Activated CD4-positive, alpha-beta T cell treated with anti-CD3 and anti-CD28 coated beads, Interleukin-2, amount 50 U/mL, for 1 hour (primary cell): ENCODE measurements at places on chromosomes 16 and 17.

DNA sequence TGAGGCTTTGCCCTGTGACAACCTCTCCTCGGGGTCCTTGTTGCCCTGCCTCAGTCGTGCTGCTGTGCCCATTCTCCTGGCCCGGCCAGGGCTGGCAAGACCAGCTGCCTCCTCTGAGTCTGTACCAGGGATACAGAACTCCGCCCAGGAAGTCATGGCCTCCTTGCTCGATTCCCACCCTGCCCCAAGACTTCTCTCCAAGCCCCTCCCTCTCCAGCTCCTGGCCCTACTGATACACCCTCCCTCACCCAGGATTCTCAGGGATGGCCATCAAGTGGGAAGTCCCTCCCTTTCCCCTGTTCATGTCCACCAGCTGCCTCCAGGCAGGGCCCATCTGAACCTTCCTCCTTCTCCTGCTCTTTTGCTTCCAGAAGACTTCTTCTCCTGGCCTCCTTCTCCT lies 11.2 kb upstream of the TMEM208 start:
- DNase-seq: no peak

GRCh38 chr17:32780721-32781120 lies 96.2 kb downstream of the MYO1D start:
- no peak for DNase-seq

GRCh38 chr17:66508896-66509844 lies 206.8 kb downstream of the PRKCA start:
- DNase-seq: peak; percentile 25

- DNase-seq: no peak
Observed at GRCh38 chr16:50360779-50361178, 8.0 kb downstream of the BRD7 start.

- DNase-seq: no peak
Observed at GRCh38 chr16:77897129-77897437, 108.7 kb downstream of the VAT1L start.

- DNase-seq: no peak
Observed at GRCh38 chr16:68276223-68276622, 11.9 kb downstream of the SLC7A6 start.

- no peak for DNase-seq
Observed at GRCh38 chr16:57639172-57639887, 10.9 kb downstream of the ADGRG1 start.

- no peak for DNase-seq
Observed at GRCh38 chr16:73418051-73418450, 370.1 kb upstream of the ZFHX3 start.

DNA sequence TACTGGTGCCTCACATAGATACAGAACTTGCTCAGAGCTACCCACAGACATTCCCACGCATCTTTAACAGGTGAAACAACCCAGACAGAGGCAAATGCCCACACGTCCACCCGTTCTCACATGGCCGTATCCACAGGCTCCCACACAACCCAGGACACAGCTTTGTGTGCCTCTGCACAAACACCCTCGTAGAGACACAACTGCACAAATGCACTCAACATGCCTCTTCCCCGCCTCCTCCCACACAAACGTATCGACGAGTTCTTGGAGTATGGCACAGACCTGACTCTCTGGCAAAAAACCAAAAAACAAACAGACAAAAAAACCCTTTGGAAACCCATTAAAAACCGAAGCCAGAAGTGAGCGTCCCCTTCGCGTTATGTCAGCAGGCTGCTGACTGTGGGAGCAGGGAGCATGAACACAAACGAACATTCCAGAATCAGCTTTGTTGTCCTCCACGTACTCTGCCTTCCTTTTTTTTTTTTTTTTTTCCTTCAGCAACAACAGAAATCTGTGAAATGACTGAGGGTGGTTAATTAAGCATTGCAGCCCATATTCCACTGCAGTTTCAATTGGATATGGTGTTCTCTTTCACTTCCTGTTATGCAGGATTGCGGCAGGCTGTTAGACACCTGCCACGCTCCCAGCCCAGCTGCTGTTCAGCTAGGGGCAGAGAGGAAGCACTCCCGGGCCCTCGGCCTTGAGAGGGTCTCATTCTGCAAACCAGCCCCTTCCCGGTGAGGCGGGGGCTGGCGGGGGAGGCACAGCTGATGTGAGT lies 313.7 kb downstream of the MAF start:
- DNase-seq: no peak

DNA sequence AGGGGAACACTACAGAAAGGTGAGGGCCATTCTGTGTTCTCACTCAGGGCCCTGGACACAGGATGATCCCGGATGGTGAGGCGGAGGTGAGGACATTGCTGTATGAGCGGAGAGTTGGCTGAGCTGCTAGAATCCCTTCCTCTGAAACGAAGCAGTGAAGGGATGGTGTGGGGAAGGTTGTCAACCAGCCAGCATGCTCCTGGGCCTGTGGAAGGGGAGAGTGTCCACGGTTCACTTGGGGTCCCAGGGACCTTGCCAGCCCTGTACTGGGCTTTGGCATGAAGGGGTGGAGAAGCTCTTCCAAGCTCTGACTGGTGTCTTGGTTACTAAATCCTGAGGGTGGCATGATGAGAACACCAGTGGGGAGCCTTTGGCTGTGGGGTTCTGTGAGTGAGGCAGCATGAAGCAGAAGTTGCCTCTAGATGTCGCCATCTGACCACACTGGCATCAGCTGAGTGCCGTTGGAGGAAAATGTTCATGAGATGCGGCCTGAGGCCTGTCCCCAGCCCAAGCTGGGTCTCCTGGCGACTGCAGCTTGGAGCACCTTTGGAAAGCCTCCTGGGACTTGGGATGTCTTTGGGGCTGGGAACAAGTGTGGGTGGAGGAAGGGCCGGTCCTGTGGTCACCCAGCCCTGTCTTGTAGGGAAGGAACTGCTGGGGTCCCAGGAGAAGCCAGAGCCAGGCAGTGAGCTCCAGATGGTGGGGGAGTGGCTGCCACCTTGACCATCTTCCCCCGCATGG lies 14.8 kb downstream of the PDP2 start:
- peak; percentile 59 for DNase-seq

- DNase-seq: no peak
Observed at GRCh38 chr17:75440738-75441448, 15.5 kb upstream of the TMEM94 start.

GRCh38 chr17:46167826-46168569 lies 25.2 kb downstream of the KANSL1 start:
- no peak for DNase-seq

DNA sequence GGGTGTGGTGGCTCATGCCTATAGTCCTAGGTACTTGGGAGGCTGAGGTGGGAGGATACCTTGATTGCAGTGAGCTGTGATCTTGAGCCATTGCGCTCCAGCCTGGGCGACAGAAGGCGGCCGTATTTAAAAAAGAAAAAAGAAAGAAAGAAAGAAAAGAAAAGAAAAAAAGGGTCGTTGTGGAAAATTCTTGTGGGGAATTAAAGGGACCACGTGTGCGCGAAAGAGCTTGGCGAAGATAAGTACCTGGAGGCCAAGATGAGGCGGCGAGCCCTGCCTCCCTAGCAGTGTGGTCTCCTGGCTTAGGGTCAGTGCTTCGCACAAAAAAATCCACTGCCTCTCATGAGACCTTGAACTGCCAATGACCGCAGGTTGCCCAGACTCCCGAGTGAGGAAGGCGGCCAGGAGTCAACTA lies 728 bp upstream of the NMT1 start:
- DNase-seq: no peak

- no peak for DNase-seq
Observed at GRCh38 chr16:68658341-68658973, 13.3 kb downstream of the CDH3 start.

DNA sequence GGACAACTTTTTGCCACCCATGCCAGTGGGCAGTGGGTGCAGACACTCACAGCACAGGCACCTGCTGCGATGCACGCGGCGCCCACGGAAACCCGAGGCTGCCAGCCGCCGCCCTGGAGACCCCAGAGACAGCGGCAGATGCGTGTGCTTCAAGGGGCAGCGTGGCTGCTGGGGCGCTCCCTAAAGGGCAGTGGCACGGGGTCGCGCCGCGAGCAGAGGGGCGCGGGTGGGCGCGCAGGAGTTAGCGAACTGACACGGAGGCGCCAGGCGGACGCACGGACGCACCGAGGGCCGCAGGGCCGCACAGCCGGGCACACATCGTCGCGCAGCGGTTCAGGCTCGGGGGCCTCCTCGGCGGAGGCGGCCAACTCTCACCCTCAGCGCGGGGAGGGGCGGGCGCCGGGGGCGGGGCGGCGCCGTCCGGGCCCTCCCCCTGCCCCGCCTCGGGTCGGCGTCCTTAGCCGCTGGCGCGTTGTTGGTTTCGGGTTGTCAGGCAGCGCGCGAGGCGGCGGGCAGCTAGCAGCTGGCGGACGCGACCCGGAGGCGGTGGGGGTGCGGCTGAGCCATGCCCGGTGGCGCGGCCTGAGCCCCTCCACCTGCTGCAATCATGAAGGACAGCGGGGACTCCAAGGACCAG lies at the start of gene KIF19:
Gene KIF19 (plus strand): TSS at position 484 of the 637 bp plus-strand sequence. CDS start 124 bp downstream, at position 608.
- DNase-seq: peak; percentile 49

- no peak for DNase-seq
Observed at GRCh38 chr16:58937661-58938060, 203.5 kb upstream of the GOT2 start.

DNA sequence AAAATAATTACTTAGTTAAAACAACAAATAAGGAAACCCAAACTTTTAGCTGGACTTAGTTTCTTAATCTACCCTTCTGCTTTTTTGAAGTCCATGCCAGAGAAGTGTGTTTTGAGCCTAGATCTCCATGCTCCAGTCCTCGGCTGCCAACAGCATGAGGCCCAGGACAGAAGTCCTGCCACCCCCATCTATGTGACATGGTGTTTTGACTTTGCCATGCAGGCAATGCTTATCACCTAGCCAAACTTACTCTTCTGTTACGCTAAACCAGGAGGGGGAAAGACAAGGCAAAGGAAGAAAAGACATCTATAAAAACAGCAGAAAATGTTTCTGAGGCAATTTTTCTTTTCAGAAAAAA lies 119.5 kb downstream of the PARN start:
- DNase-seq: no peak

GRCh38 chr17:7989781-7990655 lies 12.4 kb upstream of the GUCY2D start:
- peak; percentile 94 for DNase-seq

DNA sequence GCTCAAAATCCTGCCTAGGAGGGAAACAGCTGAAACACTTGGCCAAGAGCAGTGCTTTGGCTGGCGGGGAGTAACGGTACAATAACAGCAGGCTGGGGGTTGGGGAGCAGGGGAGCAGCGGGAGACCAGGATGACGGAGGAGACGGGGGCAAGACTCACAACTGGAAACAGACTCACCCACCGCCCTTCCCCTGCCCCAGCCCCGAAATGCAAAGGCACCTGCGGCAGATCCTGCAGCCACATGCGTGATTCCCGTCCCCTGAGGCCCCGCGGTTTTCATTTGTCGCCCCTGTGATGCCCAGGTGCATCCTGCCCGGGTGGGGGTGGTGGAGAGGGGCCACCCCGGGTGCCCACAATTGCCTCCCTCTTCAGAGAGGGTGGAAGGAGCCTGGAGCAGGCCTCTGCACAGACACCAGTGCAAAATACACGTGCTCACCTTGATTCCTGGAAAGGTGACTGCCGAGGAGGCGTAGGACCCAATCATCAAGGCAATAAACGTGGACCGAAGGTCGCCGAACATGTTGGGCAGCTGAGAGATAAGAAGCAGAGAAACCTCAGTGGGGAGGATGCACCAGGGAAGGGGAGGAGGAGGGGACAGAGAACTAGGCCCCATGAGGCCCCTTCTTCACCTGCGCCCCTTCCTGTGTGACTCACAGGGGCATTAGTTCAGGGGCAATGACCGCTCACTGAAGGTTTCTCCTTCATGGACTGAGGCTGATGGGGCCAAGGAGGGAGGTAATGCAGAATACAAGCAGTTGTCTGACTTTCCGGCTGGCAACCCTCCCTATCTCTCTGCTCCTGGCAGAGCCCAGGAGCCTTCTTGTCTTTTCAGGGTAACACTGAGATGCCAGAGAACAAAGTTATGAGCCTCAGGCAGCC lies 30.4 kb upstream of the PITPNA start:
- DNase-seq: no peak

DNA sequence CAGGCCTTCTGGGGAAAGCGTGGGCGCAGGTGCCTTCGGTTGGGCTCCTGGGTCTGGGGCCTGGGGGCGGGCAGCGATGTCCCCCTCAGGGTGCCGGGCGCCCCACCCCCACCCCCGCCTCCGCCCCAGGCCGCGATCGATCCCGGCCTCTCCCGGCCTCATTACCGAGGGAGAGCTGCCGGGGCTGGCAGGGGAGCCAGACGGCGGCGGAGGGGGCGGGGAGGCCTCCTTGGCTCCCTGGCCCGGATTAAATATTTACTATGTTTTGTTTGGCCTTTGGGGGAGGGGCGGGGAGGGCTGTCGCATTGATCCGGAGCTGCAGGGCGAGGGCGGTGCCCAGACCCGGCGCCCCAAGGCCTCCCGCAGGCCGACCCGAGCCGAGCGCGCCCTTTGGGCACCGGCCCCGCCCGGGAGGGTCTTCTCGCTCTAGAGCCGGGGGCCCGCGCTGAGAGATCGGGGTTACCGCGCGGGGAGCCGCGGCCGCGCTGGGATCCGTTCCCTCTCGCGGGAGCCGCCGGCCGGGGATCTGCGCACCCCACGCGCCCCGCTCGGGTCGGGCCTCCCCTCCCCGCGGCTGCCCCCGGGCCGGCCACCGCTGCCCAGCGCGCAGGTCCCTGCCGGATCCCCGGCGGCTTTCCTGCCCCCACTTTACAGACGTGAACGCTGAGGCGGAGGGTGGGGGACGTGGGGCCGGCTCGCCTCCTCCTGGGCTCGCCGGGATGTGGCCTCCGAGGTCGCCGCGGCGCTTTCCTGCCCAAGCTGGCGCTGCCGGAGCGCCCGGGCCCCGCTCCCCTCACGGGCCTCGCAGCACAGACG lies 27.0 kb downstream of the RTN4RL1 start:
- no peak for DNase-seq

DNA sequence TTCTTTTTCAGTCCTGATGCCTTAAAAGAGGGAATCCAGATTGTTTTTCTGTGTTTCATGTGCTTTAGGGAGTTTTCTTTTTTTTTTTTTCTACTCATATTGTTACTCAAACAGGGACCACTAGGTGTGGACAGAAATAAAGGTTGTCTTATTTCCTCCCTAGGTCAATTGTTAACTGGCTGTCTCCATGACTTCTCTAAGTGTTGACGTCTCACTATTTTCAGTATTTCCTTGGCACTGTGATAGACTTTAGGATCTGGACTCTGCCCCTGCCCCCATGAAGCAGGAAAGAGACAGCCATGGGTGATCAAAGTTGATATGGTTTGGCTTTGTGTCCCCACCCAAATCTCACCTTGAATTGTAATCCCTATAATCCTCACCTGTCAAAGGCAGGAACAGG lies 73.7 kb downstream of the AKAP1 start:
- DNase-seq: no peak
